ENCODE measurements at places on chromosomes 4 and X. TPM values are rescaled to one million over a fixed set of nuclear protein-coding genes. Genes with fewer than 3 reads are reported as not detected.

Gene KLKB1
- total RNA-seq = 0.10 TPM

Gene MAML3
- total RNA-seq = 3.1 TPM

Gene LDB2
- 0.12 TPM for total RNA-seq

Gene CTBP1
- 175 TPM for total RNA-seq

Gene MAMLD1
- 3.6 TPM for total RNA-seq

Gene ANKRD37
- total RNA-seq = 29.9 TPM

Gene NHSL2
- 0.22 TPM for total RNA-seq

Gene SSX3
- not detected for total RNA-seq

Gene PNMA5
- not detected for total RNA-seq

- no peak for DNase-seq
These were observed 132.7 kb upstream of the TTC29 start for GRCh38 chr4:147078362-147078761.

GRCh38 chr4:10962246-10962645 is 277.7 kb upstream of the CLNK start:
- DNase-seq = no peak

- DNase-seq = no peak
These were observed 29.0 kb downstream of the RNF4 start for GRCh38 chr4:2497931-2498330.

- no peak for DNase-seq
These were observed 231.5 kb upstream of the FMR1 start for GRCh38 chrX:147680251-147680650.

DNA sequence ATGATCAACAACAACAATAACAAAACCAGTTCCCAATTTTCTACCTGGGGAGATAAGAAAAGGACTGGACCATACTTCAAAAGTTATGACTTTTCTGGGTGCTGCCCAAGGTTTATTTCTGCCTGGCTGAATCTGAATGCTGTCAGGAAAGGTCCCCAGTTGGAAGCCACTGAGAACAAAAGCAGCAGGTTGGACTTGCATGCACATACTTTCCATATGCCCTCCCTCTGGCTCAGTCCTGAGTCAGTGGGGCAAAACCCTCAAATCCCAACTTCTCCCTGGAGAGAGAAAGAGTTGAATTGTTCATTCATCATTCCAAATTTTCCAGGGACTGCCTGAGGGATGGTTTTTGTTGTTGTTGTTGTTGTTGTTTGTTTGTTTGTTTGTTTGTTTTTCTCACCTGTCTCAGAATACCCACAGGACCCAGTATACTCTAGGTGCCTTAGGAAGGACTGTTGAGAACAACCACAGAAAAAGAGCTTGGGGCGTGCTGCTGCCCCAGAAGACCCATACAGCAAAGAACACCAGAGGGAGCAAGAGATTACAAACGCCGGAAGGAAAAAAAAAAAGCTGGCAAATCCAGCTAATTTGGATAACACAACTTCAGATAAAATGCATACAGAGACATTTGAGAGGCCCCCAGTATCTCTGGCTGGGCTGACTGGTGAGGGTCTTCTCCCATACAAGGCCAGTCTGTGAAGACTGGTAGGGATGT is 138.9 kb upstream of the INPP4B start:
- peak; percentile 40 for DNase-seq

DNA sequence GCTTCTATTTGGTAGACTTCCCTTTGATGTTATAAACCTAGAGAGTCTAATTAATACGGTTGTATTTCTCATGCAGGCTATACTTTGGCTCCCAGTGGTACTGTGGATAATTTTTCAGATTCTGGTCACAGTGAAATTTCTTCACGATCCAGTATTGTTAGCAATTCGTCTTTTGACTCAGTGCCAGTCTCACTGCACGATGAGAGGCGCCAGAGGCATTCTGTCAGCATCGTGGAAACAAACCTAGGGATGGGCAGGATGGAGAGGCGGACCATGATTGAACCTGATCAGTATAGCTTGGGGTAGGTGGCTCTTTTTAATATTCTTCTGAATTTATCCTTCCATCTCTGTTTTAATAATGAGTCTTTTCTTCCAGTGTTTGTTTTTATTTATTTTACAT is 249.7 kb downstream of the RAPGEF2 start:
- no peak for DNase-seq

DNA sequence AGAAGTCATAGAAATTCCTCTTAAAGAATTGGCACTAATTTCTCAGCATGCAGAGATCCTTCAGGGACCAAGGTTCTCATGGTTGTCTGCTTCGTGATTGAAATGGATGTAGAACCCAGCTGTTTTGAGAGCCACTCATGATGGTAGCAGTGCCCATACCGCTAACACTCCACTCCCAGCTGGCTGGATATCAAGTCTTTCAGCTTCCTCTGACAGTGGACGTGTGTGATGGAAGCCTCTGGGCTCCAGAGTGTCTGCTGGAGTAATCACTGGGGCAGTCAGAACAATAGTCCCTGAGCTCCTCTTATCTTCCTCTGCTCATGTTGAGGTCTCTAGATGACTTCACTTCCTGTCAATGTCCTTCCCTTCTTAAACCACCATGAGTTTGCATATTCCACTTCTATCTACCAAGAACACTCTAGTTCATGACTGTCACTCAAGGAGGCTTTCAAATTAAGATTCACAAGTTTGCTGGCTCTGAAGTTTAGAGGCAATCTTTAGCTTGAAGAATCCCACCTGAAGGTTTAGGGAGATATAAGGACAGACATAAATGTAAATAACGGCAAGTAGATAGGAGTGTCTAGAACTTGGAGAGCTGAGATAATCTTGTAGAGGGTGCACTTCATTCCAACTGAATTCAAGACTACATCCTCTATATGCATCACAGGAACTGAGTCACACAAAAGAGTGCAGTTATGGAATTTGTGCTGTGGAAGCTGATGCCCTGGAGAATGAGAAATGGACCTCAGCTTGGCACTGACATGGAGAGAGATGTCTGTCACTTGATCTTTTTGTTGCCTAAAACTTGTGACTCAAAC is 64.5 kb upstream of the WDR1 start:
- DNase-seq = no peak

All from HCT116 (cell line).